ENCODE measurements at places on chromosomes 5 and 9.

- DNase-seq, result no peak
Observed at GRCh38 chr5:16810208-16810854, 125.8 kb downstream of the MYO10 start.

GRCh38 chr9:80507611-80508010 is 935.8 kb downstream of the TLE4 start:
- DNase-seq, result no peak

GRCh38 chr9:14096258-14096922 is 217.6 kb downstream of the NFIB start:
- no peak for DNase-seq

GRCh38 chr5:158066076-158066475 is 207.1 kb upstream of the CLINT1 start:
- no peak for DNase-seq

DNA sequence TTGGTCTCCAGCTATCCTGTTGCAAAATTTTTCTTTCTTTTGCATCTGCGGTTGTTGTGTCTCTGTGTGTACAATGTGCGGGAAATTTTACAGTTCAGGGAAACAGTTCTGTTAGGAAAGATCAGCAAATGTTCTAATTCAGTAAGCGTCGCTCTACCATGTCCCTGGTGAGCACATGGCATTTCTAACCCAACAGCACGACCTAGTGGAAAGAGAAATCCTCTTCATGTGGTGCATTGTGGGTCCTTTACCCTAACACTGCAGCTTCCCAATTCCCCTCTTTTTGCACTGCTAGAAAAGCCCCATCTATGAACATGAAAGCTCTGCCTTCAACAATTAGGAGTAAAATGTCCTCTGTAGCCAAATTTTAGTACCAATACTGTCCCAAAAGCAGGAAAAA is 974.2 kb upstream of the CDH9 start:
- no peak for DNase-seq

- no peak for DNase-seq
Observed at GRCh38 chr5:91643797-91644196, 260.7 kb upstream of the ARRDC3 start.

DNA sequence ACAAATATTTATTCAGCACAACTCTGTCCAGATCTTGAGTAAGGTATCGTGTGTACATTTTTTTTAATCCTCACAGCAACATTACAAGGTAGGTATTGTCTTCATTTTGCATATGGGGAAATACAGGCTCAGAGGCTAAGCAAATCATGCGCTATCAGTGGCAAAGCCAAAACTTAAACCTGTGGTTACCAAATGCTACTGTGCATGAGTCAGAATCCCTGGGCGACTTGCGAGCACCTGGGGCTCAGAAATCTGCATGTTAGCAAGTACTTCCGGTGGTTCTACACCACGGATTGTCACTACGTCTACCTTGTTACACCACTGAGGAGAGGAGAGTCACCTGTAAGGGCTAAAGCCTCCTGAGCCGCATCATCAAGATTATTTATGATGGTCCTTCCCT is 21.3 kb downstream of the C5orf58 start:
- DNase-seq, result peak; percentile 49

- DNase-seq, result no peak
Observed at GRCh38 chr5:135131801-135132680, 98.0 kb upstream of the PITX1 start.

- no peak for DNase-seq
Observed at GRCh38 chr9:134641173-134641989, at the start of gene COL5A1. COL5A1 (plus strand) TSS chr9:134641803; CDS start chr9:134642188, 385 bp downstream.

DNA sequence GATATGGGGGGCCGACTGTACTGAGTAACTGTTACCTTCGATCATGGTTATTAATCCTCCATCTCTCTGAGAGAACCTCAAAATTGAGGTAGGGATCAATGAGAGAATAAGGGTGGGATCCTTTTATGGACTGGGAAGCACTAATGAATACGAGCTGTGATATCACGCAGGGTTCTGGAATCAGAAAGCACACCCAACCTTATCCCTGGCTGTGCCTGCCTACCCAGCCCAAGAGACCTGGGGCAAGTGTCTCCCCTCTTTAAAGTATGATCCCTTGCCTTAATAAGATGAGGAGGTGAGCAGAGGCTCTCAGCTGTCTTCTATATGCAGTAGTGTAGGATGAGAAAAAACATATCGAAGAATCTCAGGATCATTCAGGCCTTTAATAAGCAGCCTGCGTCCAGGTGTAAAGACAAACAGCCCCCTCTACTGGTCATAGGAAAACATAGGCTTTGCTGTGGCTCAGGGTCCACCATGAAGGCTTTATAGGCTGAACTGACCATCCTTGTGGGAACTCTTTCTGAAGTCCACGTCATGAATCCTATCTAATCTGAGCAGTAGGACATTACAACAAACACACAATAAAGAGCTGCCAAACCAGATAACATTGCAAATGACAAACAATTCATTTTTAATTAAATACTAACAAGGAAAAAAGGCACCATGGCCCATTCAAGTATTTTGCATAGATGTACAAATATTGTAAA is 16.8 kb downstream of the NIPAL4 start:
- DNase-seq, result no peak

DNA sequence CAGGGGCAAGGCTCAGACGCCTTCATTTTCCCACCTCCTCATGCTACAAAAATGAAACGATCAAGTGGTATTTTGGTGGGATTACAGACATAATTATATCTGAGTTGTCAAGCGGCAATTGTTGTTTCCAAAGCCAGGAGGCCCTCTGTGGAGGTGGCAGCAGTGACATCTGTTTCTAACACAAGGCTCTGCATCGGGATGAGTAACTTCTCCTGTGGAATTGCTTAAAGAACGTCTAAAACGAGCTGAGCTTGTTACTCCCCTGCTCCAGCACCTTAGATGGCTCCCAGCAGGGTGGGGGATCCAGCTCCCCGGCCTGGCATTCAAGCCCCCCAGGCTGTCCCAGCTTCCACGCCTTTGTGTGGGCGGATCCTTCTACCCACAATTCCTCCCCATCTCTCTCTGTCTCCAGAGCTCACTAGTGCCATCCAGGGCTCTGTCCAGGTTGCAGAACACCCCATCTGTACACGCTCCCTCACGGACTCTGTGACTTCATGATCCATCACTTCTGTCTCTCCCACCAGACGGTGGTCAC is 36.8 kb downstream of the DAB2IP start:
- DNase-seq, result no peak

- DNase-seq, result no peak
Observed at GRCh38 chr5:98349251-98349989, 424.0 kb upstream of the RGMB start.

GRCh38 chr9:82513242-82513751 is 524.7 kb downstream of the SPATA31D1 start:
- DNase-seq, result no peak

DNA sequence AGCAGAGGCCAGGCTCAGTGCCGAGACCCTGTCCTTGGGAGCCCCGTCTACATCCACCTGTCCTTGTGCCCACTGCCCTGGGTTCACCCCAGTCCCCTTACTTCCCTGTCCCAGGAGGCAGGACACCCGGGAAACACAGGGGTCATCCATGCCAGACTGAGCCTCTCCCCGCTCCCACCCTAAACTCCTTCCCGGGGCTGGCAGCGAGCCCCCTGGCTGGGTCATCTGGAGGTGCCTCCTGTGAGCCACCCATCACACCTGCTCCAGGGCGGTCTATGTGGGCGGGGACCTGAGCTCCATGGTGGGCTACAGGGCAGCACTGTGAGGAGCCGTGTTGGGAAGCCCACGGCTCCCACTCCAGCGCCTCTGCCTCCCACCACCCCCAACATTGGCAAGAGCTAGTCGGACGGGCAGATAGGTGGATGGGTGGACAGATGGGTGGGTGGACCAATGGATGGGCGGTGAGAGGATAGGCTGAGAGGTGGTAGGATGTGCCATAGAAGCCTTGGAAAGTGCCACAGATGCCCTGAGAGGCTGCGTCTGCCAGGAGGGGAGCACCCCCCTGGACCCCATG is 42.5 kb upstream of the RXRA start:
- no peak for DNase-seq

DNA sequence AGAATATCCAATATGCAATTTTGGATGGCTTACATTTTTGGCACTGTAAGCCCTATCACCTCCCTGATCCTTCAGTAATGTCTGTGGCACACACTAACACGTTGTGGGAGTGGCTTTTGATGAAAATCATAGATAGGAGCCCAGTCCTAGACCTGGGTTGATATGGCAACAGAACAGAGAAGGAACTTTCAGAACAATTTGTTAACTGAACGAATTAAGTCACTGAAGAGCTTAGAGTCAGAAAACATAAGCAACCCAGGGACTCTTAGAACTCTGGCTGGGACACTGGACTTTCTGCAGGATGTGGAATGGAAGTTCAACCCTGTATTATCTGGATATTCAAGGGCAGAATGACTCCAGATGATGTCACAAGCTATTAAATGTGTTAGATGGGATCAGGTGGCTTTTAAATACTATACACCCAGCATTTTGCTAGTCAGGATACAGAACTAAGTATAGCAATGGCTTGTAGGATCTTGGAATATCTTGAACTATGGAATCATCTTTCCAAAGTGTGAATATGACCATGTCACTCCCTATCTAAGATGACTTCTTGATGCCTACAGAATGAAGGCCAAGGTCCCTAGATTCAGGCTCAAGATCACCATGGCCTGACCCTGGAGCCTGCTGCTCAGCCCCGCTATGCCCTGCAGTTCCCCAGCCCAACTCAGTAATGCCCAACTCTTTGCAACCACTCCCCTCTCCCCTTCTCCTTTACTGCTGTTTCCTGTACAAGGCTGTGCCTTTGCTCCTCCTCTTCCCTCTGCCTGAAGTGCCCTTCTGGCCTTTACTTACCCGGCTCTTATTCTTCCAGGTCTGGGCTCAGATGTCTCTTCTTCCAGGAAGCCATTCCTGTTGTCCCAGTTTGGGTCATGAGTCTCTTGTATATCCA is 42.8 kb downstream of the VLDLR start:
- no peak for DNase-seq

GRCh38 chr5:9071074-9071473 is 474.8 kb downstream of the SEMA5A start:
- DNase-seq, result no peak

GRCh38 chr9:87803623-87804345 is 77.9 kb downstream of the CTSL start:
- no peak for DNase-seq

- no peak for DNase-seq
Observed at GRCh38 chr5:56309262-56309826, 76.2 kb upstream of the ANKRD55 start.

GRCh38 chr5:67363963-67364362 is 167.4 kb upstream of the CD180 start:
- no peak for DNase-seq

GRCh38 chr5:80387063-80387768 is 20.6 kb upstream of the ZFYVE16 start:
- no peak for DNase-seq

DNA sequence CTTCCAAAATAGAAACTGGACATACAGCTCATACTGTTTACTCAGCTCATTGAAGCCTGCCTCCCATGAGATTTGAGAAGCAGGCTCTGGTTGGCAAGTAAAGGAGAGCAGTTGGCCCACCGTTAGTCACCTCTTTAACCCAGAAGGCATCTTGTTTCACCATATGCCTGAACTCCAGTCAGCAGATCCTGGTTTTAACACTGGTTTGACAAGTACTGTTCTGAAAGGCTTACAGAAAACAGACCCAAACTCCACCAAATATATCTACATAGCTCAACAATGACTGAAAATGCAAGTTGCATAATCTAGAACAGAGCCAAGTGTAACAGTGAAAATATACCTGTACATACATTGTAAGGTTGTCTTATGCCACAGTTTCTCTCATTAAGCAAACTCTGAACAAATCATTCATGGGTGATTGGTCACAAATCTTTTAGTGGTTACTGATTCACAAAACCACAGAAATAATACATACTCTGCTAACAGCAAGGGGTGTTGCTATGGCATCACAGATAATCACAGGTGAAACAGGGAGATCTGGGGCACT is 198.8 kb downstream of the BNC2 start:
- peak; percentile 19 for DNase-seq

DNA sequence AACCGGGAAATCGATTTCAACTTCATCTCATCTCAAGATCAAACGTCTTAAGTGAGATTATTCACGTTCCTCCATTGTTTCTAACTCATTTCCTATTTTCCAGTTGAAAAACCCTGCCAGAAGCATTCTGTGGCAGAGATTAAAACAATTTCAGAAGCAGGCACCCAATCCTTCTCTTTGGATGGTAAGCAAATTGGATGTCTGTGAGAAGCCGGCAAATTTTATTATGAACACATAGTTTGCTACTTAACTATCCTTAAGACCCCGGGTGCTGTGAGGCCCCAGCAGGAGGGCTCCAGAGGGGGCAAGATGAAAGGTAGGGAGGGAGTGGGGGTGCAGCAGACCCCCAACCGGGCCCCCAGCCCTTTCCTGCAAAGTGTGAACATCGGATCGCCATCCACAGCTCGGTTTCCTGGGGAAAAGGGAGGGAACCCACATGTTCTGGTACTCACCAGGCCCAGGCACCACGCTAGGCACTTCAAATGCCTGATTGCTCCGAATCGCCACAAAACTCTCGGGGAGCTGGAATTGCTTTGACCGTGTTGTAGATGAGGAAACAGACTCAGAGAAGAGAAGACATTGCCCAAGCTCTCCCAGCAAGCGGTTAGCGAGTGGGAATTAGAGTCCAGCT is 167.1 kb upstream of the MVB12B start:
- DNase-seq, result no peak

GRCh38 chr9:2028888-2029287 is 13.7 kb downstream of the SMARCA2 start:
- DNase-seq, result no peak

DNA sequence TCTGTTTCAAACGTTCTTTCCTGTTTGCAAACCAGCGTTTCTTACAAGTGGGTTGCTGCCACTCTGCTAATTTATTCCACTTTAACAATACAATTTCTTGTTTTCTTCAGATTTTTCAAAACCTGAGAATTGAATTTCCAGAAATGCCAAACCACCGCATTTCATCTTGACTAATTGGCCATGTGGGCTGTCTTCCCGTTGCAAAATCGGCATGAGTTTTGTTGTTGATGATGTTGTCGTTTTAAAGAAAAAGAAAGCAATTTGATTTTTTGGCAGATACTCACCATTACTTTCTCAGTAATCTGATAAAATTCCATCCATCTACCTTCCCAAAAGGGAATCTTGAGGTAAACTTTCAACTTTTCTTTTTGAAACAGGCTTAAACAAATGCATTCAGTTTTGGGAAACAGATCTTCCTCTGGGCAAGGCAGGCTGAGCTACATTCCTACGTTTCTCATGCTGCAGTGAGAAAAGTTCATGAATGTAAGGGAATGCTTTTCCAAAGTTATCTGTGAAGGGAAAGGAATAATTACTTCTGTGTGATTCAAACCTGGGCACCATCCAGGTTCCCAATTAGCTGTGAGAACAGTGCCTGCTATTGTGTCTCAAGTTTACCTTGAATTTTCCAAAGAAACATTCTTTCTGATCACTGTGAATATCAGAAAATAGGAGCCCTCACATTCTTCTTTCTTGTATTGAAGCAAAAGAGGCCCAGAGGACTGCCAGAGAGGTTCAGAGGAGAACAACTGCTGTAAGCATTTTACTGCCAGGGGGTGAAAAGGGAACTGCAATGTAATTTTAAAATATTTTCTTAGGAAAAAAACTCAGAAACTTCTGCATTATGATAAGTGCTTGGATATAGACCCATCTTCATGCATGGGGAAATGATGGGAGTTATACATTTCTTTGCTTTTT is 100.7 kb upstream of the TUT7 start:
- DNase-seq, result no peak

- DNase-seq, result no peak
Observed at GRCh38 chr5:111901296-111901695, 144.3 kb upstream of the NREP start.
